DMS79 (cell line): ENCODE measurements at places on chromosomes 2 and 18.

DNA sequence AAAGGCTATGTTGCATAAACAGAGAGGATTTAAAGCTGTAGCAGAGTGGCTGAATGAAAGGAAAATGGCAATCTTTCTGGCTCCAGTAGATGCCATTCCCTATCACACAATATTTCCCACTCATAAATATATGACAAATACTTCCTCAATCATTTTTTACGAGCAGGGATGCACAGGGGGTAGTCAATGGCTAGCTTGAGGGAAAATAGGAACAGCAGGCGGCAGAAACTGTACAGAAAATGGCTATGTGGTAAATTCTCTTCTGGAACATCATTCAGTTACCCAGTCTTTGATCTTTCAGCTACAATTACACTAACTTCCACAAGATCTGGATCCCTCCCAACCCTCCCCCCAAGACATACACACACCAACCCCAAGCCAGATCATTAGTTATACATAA, 127.2 kb downstream of the OLA1 start:
- no peak for DNase-seq

DNA sequence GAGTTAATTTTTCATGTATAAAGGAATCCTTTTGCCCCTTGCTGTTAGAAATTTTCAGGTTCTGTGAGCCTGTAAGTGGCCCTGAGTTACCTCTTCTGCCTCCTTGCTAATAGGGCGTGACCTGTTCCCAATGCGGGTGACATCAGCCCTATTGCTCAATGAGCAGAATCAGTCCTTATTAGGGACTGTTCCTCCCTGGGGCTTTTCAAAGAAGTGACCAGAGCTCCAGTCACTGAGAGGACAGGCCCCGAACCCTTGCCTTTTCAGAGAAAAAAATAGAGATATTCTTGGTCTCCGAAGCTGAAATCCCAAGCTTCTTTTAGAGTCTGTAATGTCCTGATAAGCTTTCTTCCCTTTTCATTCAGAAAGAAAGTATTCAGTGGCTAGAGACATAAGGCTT, 8.2 kb upstream of the APOB start:
- DNase-seq, result no peak

DNA sequence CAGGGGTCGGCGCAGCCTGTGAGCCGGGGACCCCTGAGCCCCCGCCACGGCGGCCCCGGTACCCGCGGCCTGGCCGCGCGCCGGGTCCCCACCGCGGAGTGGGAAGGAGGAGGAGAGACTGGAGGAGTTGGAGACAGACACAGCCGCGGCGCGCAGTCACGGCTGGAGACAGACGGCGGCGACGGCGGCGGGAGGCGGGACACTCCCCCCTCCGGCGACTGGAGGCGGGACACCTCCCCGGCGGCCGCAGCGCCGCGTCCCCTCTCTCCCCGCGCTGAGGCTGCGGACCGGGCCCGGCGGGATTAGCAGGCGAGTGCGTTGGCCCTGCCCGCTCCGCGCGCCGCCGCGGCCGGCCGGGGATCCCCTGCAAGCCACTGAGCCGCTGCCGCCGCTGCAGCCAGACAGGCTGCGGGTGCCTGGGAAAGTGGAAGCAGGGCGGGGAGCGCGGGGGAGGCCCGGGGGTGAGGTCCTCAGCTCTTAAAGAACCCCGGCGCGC, 1.0 kb upstream of the LDLRAD4 start:
- DNase-seq, result peak; percentile 13

GRCh38 chr2:24771764-24772586, 21.2 kb downstream of the PTRHD1 start:
- no peak for DNase-seq

- DNase-seq, result no peak
These were observed 221.0 kb downstream of the PID1 start for GRCh38 chr2:229050133-229050532.

DNA sequence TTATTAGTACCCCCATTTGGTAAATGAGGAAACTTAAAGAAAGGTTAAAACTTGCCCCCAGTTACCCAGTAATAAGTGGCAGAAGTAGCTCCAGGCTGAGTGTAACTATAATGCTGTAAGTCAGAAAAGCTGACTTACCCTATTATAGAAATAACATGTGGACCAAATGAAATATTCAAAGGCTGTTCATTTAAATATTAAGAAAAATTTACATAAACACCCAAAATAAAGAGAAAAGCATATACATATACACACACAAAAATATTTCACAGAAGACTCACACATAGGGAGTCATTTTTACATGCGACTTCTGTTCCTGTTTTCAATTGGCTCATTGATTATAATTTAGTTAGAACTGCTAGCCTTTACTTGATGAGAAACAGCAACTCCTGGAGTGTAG, 189.1 kb downstream of the NBAS start:
- no peak for DNase-seq

DNA sequence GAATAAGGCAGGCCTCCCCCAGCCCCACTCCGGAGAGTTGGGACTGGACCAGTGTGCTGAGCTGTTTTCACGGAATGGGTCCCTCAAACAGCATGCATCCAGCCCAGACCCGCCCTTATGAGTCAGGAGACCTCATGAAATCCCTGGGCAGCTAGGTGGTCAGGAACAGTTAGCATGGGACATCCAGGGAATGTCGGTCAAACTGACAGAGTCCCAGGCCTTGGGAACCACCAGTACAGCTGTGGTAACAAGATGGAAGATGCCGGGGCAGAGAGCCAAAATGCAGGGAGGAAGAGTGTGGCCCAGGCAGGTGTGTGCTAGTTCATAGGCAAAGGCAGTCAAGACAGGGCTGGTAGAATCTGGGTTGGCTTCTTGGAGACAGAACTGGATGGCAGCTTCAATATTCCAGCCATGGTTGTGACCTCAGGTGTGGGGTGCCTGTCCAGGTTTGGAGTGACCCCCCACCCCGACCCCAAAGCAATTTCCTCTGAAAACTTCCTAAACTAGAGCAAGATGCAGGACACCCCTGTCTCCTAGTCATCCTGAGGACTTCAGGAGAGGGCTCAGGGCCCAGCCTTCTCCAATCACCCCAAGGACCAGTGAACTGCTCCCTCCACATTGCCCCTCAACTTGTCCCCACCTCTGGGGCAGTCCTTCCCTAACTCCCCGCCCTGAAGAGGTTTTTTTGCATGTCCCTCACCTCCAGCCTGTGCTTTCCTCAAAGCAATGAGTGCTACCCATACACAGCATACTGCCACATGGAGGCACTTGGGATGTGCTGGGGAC, 46.5 kb downstream of the KCNIP3 start:
- no peak for DNase-seq

DNA sequence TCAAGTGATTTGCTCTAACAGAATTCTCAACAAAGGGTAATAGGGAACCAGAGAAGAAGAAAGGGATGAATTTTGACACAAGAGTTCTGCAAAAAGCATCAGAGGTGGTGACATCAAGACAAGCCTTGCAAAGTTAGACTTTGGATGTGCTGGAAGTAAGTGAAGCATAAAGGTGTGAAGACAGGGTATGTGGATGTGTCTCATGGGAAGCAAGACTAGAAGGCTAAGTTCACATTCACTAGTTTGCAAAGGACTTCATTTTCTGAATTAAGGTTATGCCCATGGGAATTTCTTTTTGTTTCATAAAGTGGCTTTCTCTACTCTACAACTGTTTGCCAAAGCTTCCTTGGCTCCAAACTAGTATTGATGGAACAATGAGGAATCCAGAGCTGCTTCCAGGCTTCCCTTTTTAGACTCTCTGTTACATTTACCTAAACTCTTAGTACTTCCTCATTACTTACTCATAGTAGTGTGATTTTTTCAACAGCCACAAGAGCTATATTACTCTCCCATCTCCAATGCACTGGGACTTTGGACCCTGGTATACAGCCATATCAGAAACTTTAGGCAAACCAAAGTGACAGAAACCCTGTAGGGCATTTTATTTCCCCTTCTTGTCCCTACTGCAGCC, 21.1 kb upstream of the IHH start:
- no peak for DNase-seq

DNA sequence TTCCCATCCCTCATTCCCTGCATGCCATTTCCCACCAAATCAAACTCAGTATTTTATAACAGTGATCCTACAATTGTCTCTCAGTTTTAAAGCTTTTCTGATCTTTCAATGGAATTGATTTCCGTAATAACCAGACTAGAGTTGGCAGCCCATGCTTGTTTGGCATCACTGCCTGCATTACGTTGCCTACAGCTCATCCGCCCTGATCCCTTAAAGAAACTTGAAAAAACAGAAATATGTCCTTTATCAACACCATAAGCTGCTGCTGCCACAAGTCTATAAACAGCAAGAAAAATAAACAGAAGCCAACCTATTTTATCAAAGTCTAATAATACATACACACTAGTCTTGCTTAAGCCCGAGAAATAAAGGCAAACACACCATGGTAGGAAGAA, 331.0 kb downstream of the METTL4 start:
- DNase-seq, result no peak

DNA sequence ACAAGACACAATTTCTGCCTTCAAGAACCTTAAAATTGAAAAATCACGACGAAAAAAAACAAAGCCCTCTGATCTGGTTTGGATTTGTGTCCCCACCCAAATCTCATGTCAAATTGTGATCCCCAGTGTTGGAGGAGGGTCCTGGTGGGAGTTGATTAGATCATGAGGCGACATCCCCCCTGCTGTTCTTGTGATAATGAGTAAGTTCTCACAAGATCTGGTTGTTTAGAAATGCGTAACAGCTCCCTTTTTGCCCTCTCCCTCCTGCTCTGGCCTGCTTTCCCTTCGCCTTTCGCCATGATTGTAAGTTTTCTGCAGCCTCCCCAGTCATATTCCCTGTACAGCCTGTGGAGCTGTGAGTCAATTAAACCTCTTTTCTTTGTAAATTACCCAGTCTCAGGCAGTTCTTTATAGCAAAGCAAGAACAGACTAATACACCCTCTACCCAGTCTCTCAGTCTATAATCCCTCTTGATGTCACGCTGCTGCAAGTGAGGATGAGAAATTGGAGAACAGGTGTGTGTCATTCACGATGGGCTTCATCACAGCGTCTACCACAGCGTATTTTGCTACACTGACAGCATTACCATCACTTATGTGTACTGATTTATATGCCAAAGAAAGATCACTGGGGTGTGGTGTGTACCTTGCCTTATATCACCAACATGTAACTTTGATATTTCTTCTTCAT, 330.7 kb downstream of the MTX2 start:
- no peak for DNase-seq

DNA sequence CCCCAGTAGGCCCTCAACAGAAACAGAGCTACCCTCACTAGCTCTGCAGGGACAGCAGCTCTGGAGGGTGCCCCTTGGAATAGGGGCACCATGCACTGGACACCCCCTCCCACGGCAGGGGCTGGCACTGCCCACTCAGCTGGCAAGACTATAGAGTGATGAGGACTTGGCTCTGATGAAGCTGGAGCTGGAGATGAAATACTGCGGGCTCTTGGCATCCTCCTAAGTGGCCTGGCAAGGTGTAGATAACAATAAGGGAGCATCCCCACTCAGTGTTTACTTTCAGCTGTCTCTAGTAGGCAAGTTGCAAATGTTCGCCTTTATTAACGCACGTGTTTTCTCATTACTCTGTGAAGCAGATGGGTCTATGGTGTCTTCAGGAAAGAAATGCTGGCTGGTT, 92.7 kb downstream of the PDCL3 start:
- no peak for DNase-seq

GRCh38 chr18:77635451-77635850, 385.8 kb downstream of the GALR1 start:
- DNase-seq, result no peak

- no peak for DNase-seq
These were observed 52.9 kb upstream of the NABP1 start for GRCh38 chr2:191625016-191625415.

DNA sequence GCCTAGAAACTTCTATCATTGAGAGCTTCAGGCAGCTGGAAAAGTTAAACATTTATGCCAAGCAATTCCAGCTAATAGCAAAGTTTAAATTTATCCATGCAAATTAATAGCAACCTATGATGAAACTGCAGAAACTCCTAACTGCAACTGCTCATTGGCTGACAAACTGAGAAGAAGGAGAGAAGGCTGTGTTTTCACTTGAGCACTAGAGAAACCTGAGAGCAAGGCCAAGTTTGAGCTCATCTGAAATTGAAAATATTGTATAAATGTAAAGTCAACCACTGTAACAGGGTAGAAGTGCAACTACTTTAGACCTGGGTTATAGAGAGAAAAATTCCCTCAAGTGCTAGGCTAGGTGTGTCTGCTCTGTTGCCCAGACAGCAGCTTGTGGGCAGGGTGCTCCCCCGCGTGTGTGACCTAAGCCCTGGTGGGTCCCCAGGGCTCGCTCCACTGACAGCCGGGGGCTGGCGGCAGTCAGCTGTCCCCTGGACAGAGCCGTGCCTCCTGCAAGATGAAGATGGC, 50.2 kb downstream of the CABYR start:
- DNase-seq, result no peak

GRCh38 chr2:98483257-98483861, 38.7 kb downstream of the INPP4A start:
- no peak for DNase-seq

DNA sequence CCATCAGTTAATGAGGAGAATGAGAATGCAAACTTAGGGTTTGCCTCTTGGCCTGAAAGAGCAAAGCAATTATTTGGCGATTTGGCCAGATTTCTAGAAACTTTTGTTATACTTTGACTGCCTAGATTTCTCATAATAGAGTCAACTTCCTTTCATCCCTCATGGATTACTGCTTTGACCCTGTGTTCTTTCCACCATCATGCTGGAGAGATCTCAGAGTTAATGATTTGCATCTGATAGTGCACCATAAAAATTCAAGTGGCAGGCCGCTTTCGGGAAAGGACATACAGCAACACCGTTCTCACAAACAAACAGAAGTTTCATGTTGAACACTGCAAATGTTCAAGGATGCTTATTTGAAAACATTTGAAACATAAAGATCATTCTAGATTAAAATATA, 143.7 kb upstream of the ZFP36L2 start:
- peak; percentile 5 for DNase-seq

DNA sequence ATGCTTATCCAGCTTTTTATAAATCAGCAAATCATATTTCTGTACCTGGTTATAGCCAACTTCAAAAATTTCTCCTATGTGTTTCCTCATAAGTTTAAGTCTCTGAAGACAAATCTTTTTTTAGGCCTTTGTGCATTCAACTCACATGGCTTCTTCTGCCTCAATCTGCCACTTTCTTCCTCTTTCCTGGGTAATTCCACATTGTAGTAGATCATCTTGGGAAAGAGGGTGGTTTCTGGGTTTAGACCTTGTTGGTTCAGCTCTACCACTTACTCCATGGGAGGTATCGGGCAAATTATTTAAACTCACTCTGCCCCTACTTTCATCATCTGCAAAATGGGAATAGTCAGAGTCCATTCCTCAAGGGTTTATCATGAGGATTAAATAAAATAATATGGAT, 707.0 kb upstream of the ZEB2 start:
- no peak for DNase-seq

DNA sequence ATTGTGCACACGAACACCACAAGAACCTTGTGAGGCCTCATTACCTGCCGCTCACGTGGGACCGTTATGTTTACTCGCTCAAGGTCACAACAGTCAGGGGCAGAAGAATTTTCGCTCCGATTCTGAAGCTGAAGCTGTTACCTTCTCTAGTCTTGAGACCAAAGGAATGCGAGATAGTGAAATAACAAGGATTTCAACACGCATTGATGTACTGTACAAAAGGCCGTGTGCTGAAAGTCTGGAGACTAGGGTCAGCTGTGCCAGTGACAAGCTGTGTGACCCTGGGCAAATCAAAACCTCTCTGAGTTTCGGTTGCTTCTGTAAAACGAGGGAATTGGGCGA, 583 bp downstream of the NEMP2 start:
- DNase-seq, result no peak

GRCh38 chr2:38170067-38170466, 94.1 kb upstream of the CYP1B1 start:
- no peak for DNase-seq

GRCh38 chr2:200199005-200199404, 107.5 kb upstream of the SPATS2L start:
- DNase-seq, result no peak
